Ascending aorta (tissue), 2 donors: ENCODE measurements at places on chromosomes 6 and 20.

GRCh38 chr6:47484616-47485015 lies 7.0 kb downstream of the CD2AP start:
- no peaks in the 10 kb centered on the region for H3K4me1 ChIP-seq
- DNase-seq = no peak
- no peaks in the 10 kb centered on the region for H3K36me3 ChIP-seq
- no peaks in the 10 kb centered on the region for H3K27me3 ChIP-seq
- no peak overlapping the region for H3K27ac ChIP-seq
- H3K4me3 ChIP-seq = no peak overlapping the region

GRCh38 chr20:44704551-44704971 lies 10.6 kb upstream of the CCN5 start:
- no peaks in the 10 kb centered on the region for H3K36me3 ChIP-seq
- no peak overlapping the region for H3K4me3 ChIP-seq
- DNase-seq = no peak
- H3K27ac ChIP-seq = peak overlapping the region; percentile 93
- no peaks in the 10 kb centered on the region for H3K27me3 ChIP-seq

GRCh38 chr20:5127859-5128424 lies 1.1 kb downstream of the CDS2 start:
- H3K4me1 ChIP-seq = peaks cover 2% of the 10 kb centered on the region
- H3K36me3 ChIP-seq = peaks cover 6% of the 10 kb centered on the region
- H3K27me3 ChIP-seq = no peaks in the 10 kb centered on the region
- no peak for DNase-seq

GRCh38 chr6:21560249-21560648 lies 33.3 kb upstream of the SOX4 start:
- H3K4me3 ChIP-seq = no peak overlapping the region
- H3K27me3 ChIP-seq = no peaks in the 10 kb centered on the region
- no peaks in the 10 kb centered on the region for H3K4me1 ChIP-seq
- H3K36me3 ChIP-seq = no peaks in the 10 kb centered on the region
- no peak for DNase-seq
- no peak overlapping the region for H3K27ac ChIP-seq

- no peaks in the 10 kb centered on the region for H3K4me1 ChIP-seq
- no peaks in the 10 kb centered on the region for H3K27me3 ChIP-seq
- DNase-seq = no peak
- no peak overlapping the region for H3K27ac ChIP-seq
- no peak overlapping the region for H3K4me3 ChIP-seq
These were observed 50.0 kb upstream of the SCGN start for GRCh38 chr6:25601800-25602673.
